A549 treated with CpdA at 1 μM for 4 hours (cell line): ENCODE measurements at places on chromosomes 4 and X. TPM values are rescaled to one million over a fixed set of nuclear protein-coding genes. Genes with fewer than 3 reads are reported as not detected.

RBMXL3 gene
- not detected in 5 replicates for total RNA-seq

RAB40AL gene
- 0.09 to 0.26 TPM in 2 of 5 replicates, not detected in the others for total RNA-seq

GLUD2 gene
- 1.7 to 2.9 TPM (median 2.5 TPM) in 5 replicates for total RNA-seq

TCEAL1 gene
- total RNA-seq, result 32.6 to 46.0 TPM (median 36.4 TPM) in 5 replicates

OTC gene
- not detected in 5 replicates for total RNA-seq
